HTR-8/SVneo (cell line): ENCODE measurements at places on chromosomes 5 and 9.

DNA sequence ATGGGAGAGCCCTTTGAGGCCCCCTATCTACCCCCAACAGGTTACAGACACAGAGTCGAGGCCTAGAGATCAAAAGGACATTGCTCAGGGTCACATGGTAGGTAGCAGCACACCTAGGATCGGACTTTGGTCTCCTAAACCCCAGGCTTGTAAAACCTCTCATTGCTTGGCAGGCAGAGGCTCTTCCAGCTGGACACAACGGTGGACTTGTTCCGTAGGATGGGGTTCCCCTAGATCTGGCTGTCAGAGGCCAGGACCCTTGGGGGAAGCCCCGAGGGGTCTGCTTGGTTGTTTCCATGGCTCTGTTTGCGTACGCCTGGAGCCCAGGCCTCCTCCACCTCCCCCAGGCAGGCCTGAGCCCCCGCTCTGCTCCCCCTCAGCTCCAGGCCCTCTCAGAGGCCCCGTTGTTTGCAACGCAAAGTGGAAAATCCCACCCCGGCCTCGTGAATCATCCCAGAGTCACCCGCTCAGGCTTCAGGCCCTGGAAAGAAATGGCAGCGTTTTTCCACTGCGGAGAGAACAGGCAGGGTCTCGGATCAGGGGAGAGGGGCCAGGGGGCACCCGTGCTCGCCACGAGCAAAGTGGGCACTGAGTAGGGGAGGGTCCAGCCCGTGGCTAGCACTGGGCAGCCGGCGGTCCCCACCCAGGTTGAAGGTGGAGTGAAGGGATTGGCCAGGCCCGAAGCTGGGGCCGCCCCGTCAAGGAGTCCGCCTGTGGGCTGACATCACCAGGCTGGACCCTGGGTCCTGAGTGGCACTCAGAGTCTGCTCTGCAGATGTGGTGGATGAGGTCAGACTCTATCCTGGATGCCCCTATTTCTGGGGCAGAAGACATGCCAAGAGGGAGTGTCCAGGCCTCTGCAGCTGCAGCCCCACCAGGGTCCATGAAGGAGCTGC lies 19.8 kb downstream of the COL27A1 start:
- no peak for DNase-seq

DNA sequence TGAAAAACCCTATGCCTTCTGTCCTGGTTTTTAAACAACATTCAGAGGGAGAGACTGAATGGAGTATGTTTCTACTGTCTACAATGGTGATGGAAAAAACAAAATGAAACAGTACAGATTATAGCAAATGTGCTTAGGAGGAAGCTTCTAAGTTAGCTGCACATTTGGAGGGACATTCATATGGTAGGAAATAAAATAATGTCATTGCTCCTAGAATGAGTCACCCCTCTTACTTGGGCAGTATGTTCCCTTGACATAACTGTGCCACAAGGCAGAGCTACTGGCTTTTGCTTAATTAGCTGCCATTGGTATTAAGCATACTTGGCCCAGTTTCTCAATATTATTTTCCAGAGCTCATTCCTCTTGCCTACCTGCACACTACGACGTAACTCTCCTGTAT lies 128.9 kb downstream of the GDNF start:
- DNase-seq, result no peak

GRCh38 chr5:37791321-37791720 lies 48.5 kb downstream of the GDNF start:
- DNase-seq, result no peak

GRCh38 chr9:126861707-126862103 lies 1.3 kb downstream of the ZBTB34 start:
- DNase-seq, result no peak

- peak; percentile 48 for DNase-seq
These were observed 36.2 kb upstream of the ADAM19 start for GRCh38 chr5:157611571-157612476.

DNA sequence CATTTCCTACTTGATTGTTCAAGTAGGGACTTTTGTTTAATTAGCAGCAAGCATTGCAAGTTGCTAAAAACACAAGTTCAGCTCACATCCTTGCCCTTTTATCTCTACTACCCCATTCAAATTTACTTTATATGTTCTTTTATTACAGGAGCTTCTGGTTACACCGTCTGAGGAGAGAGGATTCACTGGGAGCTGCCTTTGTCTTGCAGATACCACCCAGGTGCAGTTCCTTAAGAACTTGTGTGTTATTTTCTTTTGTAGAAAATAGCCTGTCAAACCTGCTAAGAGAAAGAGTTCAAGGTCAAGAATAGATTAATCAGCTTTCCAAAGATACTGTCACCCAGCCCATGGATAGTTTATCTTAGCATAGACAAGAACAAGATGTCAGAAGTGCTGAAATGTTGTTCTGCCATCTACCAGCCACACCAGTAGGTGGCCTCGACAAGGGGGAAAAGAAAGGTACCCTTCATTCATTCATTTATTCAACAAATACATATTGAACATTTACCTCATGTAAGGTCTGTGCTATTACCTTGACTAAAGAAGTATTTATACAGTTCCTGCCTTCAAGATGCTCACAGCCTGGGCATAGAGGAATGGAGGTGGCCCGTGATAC lies 750.3 kb downstream of the MAT2B start:
- DNase-seq, result no peak
